Fibroblast of mammary gland (primary cell): ENCODE measurements at places on chromosomes 11 and 22.

DNA sequence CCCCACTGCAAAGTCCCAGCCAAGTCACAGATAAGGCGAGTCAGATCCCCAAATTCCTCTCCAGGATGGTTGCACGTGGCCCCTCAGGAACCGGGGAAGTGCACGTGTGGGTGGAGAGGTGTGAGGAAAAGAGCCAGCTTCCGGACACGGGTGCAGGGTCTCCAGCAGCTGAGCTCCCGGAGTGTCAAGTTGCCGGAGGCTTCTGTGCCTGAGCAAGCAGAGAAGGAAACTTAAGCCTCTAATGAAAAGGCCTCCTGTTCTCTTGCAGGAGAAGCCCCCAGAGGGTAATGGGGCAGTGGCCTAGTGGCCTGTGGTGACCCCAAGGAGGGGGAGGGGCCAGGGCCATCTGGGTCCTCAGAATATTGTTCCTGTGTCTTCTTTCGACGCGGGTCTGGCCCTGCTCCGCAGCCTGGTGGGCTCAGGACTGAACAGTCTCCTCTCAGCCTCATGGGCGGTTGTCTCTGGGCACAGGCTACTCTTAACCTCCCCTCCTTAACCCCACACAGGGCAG, 147.9 kb downstream of the FEZ1 start:
- DNase-seq = no peak

DNA sequence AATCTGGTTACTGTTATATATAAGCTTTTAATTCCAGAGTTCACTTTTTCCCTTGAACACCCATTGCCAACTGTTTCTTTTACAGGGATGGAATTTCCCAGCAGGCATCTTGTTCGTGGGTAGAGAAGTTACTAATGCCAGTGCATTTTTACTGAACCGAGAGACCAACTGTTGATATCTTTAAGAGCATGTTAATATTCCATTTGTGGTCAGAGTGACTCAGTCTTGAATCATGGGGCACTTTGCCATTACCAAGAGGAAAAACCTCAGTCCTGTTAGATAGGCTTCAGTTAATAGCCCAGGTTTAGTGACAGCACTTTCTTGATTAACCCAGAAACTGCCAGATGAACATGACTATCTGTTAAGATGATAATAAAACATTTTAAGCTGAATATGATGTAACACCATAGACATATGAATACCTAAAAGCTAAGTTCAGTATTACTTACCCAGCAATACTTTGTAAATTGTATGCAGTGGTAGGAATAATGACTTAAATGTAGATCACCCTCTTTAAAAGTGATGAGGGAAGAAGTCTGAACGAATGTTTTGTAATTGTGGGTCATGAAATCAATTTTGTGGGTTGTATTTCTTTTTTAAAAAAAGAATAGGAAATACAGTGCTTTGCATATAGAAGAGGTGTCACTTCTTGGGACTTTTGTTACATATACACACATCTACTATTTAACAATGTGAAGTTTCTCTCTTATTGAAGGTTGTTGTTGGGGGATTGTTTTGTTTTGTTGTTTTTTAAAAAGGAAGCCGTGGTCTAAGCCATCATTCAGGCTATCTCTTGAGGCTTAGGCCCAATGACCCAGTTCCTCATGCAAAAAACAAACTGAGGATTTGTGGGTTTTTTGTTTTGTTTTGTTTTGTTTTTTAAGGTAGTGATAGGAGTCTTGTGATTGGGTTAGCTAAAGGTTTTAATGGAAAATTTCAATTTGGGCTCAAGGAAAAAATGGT, 79.2 kb upstream of the GRIK4 start:
- peak; percentile 99 for DNase-seq

- DNase-seq = peak; percentile 18
Measured at GRCh38 chr11:43278193-43278956, 33.4 kb upstream of the API5 start.

DNA sequence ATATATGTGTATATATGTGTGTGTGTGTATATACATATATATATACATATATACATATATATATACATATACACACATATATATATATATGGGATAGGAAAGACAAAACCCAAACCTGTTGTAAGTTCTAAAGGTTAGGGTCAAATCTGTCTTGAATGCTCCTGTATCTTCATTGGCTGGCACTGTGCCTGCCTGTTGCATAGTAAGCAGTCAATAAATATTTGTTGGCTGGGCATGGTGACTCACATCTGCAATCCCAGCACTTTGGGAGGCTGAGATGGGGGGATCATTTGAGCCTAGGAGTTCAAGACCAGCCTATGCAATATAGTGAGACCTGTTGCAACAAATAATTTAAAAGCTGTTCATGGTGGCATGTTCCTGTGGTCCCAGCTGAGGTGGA, 205.4 kb downstream of the DBX1 start:
- peak; percentile 66 for DNase-seq

- peak; percentile 88 for DNase-seq
Measured at GRCh38 chr22:39013942-39014722, at the start of gene APOBEC3C. APOBEC3C (plus strand) TSS chr22:39014257; CDS start chr22:39014363, 106 bp downstream.

- peak; percentile 34 for DNase-seq
Measured at GRCh38 chr11:69949327-69949726, 128.8 kb upstream of the ANO1 start.

GRCh38 chr11:70883973-70884623, 368.3 kb downstream of the SHANK2 start:
- DNase-seq = peak; percentile 9

DNA sequence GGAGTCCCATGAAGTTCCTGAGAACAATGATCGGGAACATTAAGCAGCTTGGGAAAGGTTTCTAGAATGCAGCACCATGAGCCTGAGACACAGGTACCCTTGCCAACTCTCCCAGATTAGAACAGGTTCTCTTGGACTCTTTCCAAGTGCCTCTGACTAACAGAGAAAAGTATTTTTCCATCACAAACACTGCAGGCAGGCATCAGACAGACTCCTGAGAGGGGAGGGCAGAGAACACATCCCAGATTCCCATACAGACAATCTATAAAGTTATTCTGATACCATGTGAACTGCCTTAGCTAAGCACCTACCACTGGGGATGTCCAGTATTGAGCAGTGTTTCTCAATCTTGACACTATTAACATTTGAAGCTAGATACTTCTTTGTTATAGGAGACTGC, 27.3 kb downstream of the SERGEF start:
- peak; percentile 47 for DNase-seq

- peak; percentile 80 for DNase-seq
Measured at GRCh38 chr11:108947654-108948570, 283.0 kb downstream of the DDX10 start.

- DNase-seq = no peak
Measured at GRCh38 chr22:33261699-33262098, 203.5 kb upstream of the SYN3 start.

DNA sequence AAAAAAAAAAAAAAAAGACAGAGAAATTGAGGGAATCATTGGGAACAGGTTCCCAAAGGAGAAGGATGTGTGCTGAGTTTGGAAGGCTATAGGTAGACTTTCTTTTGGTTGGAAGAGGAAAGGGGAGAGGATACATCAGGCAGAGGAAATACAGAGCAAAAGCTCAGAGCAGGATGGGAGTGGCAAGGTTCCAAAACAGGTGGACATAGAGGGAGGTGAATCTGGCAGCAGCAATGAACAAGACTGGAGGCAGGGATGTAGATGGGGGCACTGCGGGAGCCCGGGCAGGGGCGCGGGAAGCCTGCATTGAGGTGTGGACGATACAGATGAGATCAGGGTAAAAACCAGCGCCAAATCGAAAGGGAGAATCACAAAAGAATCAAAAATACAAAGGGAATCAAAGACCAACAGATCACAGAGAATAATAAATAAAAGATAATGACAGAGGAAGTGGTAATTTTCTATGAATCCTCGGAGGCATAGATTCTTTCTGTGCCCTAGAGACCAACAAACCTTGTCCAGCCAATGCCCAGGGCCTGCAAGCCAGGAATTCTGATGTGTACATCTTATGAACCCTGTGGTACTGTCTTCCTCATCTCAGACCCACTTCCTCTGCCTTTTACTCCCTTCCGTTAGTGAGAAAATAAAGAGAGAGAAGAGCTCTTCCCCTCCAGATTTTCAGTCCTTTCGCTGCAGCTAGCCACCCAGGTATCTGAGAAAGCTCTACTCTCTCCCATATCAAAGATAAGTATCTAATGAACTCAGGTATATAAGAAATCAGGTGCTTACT, 70.3 kb downstream of the SLC1A2 start:
- DNase-seq = no peak

DNA sequence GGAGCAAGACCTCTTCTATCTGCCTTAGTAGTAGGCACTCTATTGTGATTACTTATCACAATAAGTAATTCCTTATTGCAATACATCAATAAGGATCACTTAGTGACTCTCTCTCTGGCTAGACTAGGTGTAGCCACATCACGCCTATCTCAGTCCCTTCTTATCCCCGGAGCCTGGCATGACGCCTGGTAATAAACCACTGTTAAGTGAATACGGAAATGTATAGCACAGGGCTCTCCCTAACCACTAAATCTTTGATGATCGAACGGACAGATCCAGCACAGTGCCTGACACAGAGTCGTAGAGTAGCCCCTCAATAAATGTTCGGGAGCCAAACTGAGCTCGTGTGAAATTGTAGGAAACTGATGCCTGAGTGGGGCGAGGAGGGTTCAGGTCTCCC, 143.3 kb downstream of the FBXO7 start:
- DNase-seq = no peak

GRCh38 chr11:115418626-115419025, 85.6 kb downstream of the CADM1 start:
- DNase-seq = no peak

GRCh38 chr11:43574411-43574810, 106.1 kb upstream of the HSD17B12 start:
- DNase-seq = no peak

DNA sequence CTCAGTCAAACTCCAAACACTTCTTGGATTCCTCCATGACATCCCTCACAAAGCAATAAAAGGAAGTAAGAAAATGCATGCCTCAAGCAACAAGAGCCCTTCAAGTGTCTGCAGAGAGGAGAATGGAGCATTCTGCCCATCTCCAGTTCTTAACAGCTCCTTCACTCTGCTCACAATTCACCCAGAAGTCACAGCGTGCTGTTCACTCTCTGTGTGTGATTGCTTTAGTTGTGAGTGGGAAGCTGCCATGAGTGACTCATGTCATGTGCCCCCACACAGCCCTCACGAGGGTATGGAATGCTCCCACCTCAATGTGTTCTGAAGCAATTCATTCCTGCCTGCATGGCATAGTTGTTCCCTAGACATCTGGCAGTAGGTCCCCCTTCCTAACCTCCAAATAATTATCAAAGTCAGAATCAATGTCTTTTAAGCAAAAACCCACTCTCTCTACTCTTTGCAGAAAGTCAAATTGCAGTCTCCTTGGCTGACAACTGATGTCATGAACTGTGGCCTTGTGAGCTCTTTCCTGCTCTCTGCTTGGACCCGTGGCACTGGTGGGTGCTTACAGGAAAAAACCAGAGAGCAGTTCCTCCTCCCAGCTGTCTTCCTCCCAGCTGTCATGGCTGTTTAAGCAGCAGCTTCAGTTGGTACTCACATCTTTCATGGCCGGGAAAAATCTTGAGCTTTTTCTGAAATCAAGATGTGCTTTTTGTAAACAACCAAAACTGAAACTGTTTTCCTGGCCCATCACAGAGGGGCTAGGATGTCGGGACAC, 112.1 kb upstream of the SPON1 start:
- DNase-seq = no peak

DNA sequence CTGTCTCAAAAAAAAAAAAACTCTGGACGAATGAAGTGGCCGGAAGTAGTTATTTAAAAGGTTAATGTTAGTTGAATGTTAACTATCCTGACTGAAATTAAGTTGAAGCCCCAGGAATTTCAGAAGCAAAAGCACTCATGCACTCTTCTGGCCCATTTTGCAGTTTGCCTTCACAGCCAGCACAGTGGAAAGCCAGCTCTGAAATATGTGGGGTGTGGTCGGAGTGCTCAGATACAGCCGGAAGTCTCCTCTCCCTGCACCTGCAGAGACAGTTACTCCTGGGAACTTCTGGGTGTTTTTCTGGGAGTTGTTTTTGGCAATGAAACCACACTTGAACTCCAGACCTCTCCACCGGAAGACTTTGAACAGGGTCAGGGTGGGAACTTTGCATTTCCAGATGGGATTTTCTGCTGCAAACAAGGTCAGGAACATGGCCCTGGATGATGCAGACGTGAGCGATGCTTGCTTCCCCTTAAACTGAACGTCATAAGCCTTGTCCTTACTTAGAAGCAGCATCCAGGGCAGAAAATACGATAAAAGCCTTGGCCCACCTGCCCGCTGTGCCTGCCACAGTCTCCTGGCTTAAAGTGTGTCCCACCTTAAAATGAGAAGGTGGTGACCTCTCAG, 21.5 kb upstream of the CABP2 start:
- DNase-seq = no peak

DNA sequence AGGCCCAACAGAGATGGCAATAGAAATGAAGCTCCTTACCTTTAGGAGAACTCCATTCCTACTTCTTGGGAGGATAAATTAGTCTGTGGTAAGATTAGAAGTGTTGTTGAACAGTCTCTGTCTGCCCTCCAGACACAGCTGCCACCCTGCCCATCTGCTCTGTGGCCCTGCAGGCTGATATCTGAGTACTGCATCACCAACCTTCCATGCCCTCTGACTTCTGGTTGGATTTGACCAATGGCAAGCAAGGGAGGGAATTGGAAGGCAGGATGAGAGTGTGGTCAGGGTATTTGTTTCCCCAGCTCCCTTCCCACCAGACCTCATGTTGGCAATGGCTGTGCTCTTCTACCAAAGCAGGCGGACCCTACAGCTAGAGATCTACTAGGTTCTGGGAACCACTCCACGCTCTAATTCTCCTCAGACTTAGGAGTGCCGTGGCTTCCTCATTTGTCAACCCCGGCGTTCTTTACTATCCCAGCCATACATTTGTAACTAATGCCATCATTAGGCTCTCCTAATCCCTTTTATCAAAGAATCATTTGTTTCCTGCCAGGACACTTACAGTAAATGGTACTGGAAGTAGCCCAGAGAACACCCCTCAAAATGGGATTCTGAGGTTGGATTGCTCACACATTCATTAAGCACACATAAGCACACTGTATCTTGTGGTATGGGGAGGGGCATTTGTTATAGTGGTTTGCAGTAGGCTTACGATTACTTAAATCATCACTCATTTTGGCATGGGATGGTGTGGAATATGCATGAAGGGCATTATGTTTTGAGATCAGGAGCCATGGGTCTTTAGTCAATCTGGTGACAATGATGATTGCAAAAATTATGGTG, 35.4 kb upstream of the CD44 start:
- DNase-seq = peak; percentile 48

DNA sequence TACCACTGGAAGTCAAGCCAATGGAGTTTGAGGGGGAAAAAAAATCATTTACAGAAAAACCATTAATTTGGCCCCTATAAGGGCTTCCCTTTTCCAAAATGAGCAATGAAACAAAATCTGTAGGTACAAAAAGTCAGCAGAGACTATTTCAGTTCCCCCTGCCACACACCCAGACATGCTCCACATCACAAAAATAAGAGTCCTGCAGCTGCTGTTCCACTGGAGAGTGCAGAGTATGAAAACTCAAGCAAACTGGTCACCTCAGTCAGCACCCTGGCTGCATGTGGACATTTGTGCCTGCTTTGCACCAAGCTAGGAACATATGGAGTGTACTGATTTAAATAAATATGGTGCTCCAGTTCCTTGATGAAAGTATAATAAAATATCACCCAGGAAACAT, 15.1 kb downstream of the POU2AF1 start:
- no peak for DNase-seq

GRCh38 chr11:73361953-73362776, 14.0 kb upstream of the RELT start:
- DNase-seq = no peak
